ENCODE measurements at places on chromosomes 1 and 21.

GRCh38 chr1:14071581-14071980 is 371.6 kb downstream of the PRDM2 start:
- DNase-seq = no peak

DNA sequence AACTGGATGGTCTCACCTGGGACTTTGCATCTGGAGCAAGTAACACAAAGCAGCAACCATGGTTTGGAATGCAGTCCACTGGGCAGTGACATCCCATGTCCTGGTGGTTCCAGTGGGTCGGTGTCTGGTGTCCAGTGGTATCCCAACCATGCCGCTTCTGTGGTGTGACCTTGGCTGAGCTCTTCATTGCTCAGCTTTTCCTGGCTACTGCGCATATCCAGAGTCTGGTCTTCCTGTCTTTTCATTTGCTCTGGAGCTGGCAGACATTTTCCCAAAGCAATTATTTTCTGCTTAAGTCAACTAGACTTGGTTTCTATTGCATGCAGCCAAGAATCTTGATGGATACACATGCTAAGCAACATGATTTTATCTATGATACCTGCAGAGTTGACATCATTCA is 28.4 kb upstream of the CD2 start:
- DNase-seq = no peak

GRCh38 chr1:9084906-9085305 is 15.5 kb upstream of the SLC2A5 start:
- DNase-seq = no peak

DNA sequence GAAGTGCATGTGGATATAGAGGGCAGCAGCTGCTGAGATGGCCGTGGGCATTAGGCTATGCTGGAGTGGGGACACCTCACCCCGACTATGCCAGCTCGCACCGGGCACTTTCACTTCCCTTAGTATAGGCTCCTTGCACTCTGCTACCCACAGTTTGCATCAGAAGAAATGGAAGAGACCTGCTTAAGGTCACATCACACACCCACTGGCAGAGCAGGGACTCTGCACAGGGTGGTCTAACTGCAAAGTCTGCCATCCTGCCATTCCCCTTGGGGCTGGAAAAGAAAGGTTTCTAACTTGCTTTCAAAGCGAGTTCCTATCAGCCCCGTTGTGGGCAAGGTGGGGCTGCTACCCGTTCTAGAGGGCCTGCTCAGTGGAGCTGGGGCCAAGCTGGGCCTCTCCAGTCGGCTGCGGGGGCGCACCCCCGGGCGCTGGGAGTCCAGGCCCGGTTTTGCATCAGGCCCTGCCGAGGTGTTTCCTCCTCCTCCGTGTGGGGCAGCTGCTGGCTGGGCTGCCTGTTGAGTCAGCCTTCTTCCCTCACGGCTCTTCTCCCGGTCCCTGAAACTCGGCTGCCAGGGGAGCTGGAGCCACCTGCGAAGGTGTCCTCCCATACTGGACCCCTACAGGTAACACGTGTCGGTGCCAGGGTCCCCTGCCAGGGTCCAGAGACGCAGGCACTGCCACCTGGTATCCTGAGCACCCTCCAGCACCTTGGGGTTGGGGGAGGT is at the start of gene SYTL1:
Gene SYTL1 (plus strand): TSS at position 498 of the 728 bp plus-strand sequence. CDS start 3,313 bp downstream, outside the sequence.
- peak; percentile 84 for DNase-seq

GRCh38 chr1:235391874-235392273 is 24.6 kb downstream of the TBCE start:
- DNase-seq = no peak

- DNase-seq = peak; percentile 68
Observed at GRCh38 chr1:6891781-6892579, 106.7 kb downstream of the CAMTA1 start.

GRCh38 chr1:48823168-48823567 is 46.5 kb upstream of the BEND5 start:
- DNase-seq = no peak

DNA sequence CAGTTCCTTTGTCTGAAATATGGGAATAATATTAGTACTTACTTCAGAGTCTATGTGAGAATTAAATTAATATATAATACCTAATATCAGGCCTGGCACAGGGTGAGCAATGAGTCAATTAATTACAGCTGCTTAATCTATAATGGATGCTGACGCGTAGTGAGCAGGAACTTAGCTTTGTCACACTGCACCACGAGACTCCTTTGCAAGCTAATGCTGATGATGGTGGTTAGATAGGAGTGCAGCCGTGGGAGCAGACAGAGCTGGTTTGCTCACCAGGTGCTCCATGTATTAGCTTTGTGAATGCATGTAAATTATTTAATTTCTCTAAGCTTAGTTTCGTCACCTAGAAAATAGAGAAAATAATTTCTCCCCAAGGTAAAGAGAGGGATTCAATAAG is 35.1 kb downstream of the KCNJ15 start:
- DNase-seq = no peak

DNA sequence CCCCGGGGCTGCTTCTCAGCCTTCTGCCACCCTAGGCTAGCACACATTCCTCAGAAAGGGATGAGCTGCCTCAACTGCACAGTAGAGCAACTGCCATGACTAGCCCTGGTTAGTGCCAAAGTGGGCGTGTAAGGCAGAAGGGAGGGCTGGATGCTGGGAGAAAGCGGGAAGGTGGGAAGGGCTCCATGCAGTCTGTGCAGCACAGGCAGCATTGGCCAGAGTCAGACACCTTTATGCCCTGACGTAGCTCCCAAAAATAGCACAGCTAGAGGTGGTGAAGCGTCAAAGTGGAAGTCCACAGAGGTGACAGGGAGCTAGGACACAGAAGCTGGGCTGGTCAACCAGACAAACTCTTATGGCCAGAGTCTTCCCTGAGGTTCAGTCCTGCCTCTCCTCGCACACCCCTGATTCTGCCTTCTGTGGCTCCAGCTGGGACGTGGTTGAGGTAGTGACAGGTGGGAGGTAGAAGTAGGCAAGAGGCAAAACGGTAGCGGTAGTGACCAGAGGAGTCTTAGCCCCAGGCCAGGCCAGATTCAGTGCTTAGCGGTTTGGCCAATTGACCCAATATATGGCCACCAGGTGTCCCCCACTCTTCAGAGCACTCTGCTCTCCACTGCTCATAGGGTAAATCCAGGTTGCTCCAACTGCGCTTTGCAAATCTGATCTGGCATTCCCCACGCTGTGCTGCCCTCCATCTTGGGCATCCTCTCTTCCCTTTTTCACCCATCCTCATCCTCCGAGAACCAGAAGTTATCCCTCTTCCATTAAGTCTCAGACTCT is 45.6 kb downstream of the DDX20 start:
- DNase-seq = no peak

- DNase-seq = peak; percentile 97
Observed at GRCh38 chr21:44817506-44817880, 369 bp downstream of the SUMO3 start.

- DNase-seq = no peak
Observed at GRCh38 chr1:108878160-108878469, 1.3 kb downstream of the GPSM2 start.

- DNase-seq = no peak
Observed at GRCh38 chr1:35215346-35215745, 22.4 kb upstream of the SFPQ start.

GRCh38 chr1:166951050-166951449 is 24.3 kb downstream of the ILDR2 start:
- DNase-seq = no peak

GRCh38 chr1:47638240-47638639 is 200.4 kb downstream of the FOXD2 start:
- DNase-seq = no peak

GRCh38 chr1:8430476-8430875 is 112.6 kb downstream of the SLC45A1 start:
- no peak for DNase-seq

DNA sequence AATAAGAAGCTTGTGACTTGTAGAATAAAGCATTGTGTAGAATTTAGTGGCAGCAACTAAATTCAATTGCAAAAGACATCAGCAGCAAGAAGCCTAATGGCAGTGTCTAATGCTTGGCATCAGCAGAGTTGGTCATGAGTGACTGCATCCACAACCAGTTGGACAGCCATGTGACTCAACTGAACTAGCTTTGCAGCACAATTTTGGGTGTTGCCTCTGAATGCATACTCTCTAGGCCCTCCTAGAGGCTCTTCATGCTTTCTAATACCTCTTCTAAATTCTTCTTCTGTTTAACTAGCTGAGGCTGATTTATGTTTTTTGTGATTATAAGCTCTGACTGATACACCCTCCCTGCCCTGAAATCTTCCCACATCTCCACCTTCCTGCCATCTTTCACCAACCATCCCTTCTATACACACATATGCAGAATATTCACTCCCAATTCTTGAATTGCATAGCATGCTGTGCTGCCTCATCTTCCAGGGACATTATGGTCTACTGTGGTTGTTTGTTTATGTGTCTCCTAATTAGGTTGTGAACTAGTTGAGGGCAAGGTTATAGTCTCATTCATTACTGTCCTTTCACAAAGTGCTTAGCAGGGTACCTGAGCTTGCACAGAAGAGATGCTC is 266.7 kb upstream of the GJB5 start:
- no peak for DNase-seq

DNA sequence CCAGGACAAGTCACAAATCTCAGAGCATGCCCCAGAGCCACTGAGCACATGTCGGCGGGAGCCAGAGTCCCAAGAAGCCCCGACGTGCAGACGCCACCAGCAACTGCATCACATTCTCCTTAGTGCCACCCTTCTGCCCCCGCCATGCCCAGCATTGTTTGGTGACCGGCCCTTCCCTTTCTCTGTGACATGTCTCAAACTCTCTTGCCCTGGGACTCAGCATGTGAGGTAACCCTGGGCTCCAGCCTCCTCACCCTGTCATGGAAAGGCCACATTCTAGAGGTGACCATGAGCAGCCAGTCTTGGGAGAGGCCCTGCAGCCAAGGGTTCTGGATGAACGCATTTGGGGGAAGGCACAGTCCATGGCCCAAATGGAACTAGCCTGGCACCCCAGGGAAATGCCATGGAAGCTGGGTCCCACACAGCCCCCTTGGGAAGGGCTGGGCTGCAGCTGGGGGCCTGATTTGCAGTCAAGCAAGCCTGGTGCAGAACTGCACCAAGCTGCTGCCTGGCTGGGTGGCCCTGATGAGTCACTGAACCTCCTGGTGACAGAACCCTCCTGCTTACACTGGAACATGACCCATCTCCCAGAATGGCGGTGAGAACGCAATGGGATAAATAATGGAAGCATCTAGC is 94.4 kb downstream of the ITPKB start:
- no peak for DNase-seq

DNA sequence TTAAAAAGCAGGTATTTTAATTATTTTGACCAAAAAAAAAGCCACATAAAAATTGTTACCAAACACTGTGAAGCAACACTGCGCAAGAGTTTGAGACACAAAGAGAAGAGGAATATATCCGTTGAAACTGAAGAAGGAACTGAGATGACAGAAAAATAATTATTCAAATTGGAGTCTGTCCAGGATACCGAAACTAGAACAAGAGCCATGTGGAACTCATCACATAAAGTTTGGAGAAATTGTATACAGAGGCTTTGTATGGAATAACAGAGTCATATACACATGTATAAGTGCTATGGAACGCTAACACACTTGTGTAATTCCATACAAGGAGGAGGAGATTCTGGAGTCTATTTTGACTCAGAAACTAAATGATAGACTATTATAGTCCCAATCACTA is 675.1 kb upstream of the ADGRL2 start:
- no peak for DNase-seq

- DNase-seq = no peak
Observed at GRCh38 chr1:40742363-40743061, 41.1 kb upstream of the KCNQ4 start.

DNA sequence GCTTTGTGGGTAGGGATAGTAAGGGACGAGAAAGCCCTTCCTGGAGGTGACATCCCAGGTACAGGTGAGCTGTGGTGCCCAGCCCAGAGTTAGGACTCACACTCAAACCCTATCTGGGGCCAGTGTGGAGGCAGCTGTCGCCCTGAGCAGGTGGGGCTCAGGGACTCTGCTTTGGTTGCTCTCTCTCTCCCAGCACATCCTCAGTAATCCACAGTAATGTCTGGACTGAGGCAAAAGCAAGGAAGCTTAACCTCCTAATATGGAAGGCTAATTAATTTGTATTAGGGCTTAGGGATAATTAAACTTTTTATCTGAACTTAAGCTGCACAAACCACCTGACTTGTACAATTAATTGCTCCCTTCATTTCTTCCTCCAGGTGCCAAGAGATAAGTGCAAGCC is 38.2 kb downstream of the DDX20 start:
- no peak for DNase-seq

DNA sequence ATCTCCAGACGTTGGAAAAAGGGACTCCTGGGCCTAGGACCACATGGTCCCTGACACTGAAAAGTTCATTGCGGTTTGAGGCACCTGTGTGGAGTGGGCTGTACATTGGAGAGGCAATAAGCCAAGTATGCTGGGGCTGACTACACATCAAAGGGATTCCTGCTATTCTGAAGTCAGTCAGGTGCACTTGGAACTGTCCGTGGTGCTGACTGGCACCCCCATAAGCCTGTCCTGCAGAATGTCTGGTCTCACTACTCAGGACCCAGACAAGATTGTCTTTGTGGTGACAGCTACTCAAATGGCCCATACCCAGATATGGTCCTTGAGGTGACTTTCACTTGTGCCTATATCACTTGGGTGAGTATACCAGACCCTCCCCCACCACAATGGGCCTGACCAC is 150.6 kb downstream of the RWDD3 start:
- peak; percentile 58 for DNase-seq

GRCh38 chr1:178037510-178038253 is 56.2 kb upstream of the RASAL2 start:
- DNase-seq = no peak

All from activated CD8-positive, alpha-beta memory T cell treated with anti-CD3 and anti-CD28 coated beads, Interleukin-2, amount 50 U/mL, for 48 hours (primary cell).